ENCODE measurements at places on chromosomes 12 and 14.

- DNase-seq, result peak; percentile 10
Observed at GRCh38 chr12:104133866-104134265, 4.1 kb downstream of the NFYB start.

GRCh38 chr12:49287876-49288275, 7.1 kb upstream of the PRPH start:
- no peak for DNase-seq

- no peak for DNase-seq
Observed at GRCh38 chr12:2825132-2825531, 9.7 kb downstream of the NRIP2 start.

DNA sequence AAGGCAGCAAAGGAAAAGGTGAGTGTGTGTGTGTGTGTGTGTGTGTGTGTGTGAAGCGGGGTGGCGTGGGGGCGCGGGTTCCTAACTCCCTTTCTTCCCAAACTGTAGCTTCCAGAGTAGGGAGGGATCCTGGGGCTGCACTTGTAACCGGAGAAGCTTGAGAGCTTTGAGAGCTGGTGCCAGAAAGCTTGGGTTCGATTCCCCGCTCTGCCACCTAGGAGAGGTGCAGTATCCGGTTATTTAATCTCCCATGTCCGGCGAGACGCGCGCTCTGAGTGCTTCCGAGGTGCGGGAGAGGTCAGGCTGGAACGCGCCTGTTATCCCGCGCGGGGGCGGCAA, 7.2 kb upstream of the RACGAP1 start:
- DNase-seq, result no peak

DNA sequence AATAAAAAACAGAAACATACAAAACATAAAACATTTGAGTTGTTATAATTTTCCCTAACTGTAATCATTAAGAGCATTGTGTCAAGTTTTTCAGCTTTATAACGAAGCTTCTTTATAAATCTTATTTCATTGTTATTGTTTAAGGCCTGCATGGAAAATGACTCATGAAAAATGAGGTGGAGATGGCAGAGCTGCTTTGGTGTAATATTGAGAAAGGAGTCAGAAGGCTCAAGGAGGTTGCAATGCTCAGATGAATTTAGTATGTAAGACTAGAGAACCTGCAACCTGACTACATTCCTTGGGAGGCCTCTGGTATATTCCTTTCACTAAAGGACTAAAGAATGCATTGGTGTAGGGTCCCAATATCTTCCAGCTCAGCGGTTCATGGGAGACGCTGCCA, 61.5 kb downstream of the TMEM30B start:
- no peak for DNase-seq

DNA sequence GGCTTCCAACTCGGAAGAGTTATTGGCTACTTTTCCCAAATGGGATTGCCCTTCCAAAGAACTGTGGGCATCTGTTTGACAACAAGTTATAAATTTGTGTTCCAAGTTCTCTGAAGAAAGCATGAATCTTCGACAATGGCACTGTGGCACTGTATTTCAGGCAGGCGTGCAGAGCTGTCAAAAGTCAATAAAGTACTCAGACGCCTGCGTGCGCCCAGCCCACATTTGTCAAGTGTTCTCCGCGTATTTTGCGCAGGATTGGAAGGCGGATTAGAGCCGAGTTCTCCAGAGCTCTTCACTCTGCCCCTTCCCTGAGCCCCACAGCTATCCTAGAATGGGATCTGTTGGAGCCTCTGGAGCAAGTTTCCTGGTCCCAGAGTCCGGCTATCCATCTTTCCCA, 103.2 kb downstream of the SLC25A47 start:
- no peak for DNase-seq
